ENCODE measurements at places on chromosomes 11 and 22.
A peak's percentile ranks its signal among the peaks of the same experiment; 100 is the strongest.

DNA sequence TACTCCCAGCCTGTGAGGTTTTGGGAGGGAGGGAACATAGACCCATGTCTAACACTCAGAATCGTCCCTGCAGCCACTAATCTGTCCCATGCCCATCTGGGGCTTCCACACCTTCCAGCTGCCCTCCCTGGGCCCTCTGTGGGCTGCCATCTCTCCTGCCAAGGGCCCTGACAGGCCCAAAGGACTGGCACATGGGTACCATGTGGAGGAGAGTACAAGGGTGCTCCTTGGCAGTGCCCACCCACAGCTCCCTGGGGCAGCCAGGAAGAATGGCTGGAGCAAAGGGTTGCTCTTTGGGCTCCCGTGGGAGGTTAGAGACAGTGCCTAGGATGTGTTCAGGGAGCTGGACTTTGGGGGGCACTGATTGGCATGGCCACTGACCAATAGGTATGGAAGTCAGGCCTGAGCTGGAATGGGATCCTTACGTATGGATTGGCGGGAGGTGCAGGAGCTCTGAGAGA, 56.8 kb downstream of the CD82 start:
- DNase-seq = peak; percentile 30

DNA sequence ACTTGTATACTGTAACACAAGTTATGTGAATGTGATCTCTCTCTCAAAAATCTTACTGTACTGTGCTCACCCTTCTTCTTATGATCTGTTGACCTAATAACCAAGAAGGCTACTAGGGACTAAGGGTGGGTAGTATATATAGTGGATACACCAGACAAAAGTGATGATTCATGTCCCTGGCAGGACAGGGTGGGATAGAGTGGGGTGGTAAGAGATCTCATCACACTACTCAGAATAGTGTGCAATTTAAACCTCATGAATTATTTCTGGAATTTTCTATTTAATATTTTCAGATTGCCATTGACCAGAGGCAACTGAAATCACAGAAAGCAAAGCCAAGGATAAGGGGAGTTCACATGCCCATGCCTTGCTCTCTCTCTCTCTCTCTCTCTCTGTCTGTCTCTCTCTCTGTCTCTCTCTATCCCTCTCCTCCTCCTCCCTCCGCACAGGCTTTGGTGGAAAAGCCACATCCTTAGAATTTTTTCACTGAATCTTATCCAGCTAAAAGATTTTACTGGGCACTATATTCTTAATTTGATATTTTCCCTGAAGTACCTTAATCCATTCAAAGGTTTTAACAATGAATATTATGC, 12.0 kb upstream of the STK33 start:
- DNase-seq = no peak

GRCh38 chr11:67025750-67026149, 2.8 kb downstream of the SYT12 start:
- DNase-seq = no peak

GRCh38 chr22:44089717-44090570, 65.8 kb downstream of the PARVB start:
- no peak for DNase-seq

GRCh38 chr22:25008666-25009065, 56.1 kb downstream of the KIAA1671 start:
- DNase-seq = no peak

DNA sequence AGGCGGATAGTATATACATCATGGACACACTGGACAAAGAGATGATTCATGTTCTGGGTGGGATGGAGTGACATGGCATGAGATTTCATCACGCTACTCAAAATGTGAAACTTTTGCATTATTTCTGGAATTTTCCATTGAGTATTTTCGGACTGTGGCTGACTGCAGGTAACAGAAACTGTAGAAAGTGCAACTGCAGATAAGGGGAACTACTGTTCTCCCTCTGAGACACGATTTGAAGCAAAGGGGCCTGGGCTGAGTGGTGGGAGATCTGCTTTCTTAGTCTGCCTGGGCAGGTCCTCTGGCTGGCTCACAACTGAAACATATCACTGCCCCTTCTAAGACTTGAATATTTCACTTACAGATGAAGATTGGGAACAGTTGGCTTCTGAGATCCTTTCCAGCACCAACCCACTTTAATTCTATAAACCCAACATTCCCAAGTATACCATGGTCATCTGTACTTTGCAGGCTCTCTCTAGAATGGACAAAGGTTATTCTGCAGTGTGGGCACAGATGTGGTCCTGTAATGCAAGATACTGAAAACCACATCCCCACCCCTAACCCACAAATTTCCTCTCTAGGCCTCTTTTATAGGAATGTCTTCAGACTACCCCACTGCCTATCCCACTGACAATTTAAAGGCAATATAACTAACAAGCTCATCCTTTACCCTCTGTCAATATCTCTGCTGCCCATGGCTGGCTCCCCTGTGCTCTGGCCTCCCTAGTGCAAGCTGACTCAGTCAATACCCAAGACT, 121.1 kb downstream of the KCNC1 start:
- no peak for DNase-seq

GRCh38 chr11:12214751-12215150, 104.4 kb downstream of the MICAL2 start:
- no peak for DNase-seq

DNA sequence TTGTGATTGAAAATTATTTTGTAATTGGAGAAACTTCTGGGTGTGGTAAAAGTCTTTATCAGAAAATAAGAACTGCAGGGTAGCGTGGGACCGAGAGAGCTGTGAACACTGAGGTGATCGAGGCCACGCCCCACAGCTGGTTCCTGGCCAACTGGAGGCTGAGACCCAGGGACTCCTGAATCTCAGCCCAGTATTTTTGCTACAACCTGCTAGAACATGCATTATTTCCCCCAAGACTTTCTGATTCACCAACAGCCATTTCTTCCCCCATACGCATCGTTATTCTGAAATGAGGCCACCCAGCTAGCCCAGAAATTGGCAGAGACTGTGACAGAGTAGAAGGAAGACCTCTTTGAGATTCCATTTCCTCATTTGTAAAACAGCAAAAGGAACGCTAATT, 3.4 kb upstream of the FGF19 start:
- DNase-seq = no peak

DNA sequence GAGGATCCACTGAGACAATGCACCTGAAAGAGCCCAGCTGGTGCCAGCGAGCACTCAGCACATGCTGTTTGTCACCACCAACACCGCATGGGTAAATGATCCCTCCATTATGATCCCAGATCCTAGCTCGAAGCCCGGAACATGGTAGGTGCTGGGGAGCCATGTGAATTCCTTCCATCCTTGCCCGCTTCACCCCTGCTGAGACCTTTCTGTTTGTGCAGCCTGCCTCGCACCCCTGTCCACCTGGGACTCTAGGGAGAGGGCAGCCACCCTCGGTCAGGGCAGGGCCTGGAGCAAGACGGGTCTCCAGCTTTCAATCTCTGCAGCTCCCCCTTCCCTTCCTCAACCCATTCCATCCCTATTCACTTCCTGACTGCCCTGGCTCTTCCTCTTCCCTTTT, 116.2 kb upstream of the ALX4 start:
- DNase-seq = no peak

- no peak for DNase-seq
Measured at GRCh38 chr11:1106387-1106786, 31.7 kb downstream of the MUC2 start.

- peak; percentile 72 for DNase-seq
Measured at GRCh38 chr11:121534131-121535093, 81.6 kb upstream of the SORL1-AS1 start.

DNA sequence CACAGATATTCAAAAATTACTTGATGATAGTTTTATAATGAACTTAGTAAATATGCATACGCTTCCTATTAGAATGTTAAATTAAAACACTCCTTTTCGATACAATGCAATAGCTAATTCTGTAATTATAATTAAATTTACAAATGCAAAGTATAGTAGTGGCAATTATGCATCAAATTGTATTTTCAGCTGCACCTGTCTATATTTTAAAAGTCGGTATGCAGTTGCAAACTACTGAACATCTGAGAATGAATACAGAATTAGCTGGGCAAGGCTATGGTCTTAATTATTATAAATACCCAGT, 110.4 kb upstream of the ARHGAP42 start:
- DNase-seq = no peak

DNA sequence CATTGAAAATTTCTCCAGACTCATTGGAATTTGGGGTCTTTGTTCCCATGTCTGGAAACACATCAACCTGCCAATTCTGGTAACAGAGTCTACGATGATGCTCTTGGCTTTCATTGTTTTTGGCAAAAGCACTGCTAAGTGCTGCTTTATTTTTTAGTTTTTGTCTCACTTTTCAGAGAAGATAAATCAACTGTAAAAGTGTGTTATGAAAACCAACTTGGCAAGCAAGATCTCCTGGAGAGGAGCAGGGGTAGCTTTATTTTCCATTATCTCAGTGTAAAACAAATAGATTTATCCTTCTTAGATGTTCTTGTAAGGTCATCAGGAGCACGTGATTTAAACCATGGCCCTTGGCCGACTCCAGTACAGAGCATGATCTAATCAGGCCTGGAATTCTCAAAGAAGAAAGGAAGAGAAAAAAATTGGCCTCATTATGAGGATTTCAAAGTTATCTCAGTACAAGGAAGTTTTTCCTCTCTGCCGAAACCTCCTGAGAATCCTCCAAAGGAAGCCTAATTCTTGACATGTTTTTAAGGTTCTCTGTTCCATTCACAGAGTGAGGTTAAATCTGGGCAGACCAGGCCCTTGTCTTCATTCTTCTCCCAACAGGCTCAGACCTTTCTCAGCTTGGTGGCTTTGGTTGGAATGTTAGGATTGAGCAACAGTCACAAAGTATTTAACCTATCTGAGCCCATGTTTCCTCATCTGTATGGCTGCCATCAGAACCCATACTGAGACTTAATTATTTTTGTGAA, 16.4 kb upstream of the PAMR1 start:
- DNase-seq = no peak

DNA sequence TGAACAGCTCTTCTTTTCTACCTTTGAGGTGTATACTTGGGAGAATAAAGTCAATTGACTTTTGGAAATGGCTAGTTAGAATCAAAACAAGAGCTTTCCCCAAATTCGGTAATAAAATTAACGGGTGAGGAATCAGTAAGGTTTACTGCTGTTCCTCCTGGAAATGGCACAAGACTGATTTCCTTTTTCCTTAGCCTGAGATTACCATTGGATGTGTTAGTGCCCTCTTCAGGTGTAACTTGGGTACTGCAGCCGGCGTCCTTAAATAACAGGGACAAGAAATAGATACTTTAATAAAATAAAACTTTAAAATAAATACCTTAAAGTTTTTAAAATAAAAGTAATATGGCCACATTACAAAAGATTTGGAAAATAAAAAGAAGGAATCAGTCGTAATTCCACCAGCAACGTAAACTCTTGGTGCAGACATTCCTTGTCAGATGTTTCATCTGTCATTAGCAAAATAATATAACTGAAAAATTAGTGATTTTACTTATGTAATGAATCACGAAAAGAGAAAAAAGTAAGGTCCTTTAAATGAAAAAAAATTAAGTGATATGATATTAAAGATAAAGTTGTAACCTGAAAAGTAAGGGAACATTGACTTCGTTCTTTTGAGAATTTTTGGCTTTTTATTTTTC, 29.7 kb downstream of the ZFTA start:
- peak; percentile 57 for DNase-seq

GRCh38 chr11:66064571-66064970, 5.5 kb upstream of the PACS1 start:
- DNase-seq = no peak

DNA sequence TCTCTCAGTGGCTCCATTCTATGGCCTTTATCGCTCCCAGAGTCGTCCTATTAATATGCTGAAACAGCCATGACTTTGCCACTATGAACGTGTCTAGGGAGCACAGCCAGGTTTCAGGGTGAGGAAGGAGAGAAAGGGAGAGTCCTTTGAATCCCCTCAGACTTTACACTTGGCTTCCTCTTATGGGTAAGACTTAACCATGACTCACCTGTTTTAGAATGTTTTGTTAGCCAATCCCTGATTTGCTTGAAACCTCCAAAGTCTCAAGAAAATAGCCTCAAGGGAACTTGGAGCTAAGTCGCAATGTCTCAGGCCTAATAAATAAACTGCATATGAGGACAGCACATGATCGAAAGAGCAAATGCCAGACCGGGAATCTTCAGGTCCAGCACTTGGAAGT, 131.2 kb upstream of the RCN1 start:
- DNase-seq = no peak

- DNase-seq = no peak
Measured at GRCh38 chr11:44775366-44775984, 48.7 kb downstream of the TSPAN18 start.

DNA sequence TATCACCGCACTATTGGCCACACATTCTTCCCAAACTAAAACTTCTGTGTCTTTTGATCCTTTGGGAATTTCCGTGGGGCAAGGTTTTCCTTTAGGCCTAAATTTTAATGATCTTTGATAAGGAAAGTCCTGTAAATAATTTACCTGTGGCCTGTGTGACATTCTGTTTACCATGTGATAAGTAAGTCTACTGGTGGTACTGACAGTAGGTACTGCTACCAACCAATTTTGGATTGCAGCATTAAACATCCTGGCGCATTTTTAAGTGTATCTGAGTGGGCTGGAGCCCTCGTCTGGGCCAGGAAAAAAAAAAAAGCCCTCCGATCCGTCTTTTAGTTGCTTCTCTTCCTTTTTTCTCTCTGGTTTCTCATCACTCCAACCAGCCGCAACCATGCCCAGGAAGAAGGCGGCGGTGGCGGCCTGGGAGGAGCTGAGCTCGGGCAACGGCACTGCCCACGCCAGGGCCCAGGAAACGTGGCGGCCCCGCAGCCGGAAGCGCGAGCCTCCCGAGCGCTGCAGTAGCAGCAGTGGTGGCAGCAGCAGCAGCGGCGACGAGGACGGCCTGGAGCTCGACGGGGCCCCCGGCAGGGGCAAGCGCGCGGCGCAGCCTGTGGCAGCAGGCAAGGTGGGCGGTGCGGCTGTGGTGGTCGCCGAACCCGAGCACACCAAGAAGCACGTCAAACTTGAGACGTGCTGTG, 33.6 kb downstream of the ASRGL1 start:
- DNase-seq = no peak

GRCh38 chr11:44811841-44812448, 85.2 kb downstream of the TSPAN18 start:
- DNase-seq = peak; percentile 95

DNA sequence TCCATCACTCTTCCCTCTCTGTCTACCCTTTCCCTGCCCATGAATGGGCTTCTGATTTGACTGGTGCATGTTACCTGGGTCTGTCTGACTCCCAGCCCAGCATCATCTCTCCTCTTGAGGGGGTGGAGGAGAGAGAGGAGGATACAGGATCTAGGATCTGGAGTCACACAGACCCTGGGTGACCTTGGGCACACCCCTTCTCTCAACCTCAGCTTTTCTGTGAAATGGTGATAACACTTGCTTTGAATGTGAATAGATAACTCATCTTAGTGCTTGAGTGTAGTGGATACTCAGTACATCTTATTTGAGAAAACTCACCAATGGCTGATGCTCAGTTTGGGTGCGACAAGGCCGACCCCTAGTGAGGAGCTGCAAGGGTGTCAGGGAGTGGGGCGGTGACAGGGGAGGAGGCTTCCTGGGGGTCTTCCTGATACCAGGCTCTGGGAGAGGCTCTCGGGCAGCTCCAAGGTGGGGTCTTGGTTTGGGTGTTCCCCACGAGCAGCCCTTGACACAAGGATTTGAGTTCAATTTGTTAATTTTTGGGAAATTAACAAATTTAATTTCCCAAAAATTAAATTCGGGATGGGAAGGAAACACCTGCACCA, 9.0 kb downstream of the INCENP start:
- DNase-seq = no peak

- peak; percentile 16 for DNase-seq
Measured at GRCh38 chr11:85826116-85826855, 15.3 kb upstream of the SYTL2 start.

Data from NCI-H524 (cell line).